ENCODE measurements at places on chromosomes 1 and 21.

DNA sequence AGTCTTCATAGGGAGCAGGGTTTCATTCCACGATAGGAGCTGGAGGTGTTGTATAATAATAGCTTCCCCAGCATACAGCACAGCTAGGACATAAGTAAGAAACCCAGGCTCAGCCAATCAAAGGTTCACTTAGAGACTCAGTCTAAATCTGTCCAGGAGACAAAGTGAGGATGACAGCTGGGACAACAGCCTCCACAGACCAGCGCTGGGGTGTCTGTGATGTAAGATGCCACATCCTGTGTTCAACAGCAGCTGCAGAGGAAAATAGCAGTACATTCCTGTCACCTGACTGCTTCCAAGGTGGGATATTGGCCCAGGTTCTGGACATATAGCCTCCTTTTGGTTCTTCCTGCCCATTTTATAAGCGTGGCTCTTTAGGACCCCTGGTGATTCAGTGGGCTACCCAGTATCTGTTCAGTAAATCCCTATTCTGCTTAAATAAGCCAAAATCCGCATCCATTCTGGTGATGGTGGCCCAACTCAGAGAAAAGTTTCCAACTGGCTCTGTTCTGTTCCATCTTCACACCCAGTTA lies 176.8 kb upstream of the SYT6 start:
- no peak for DNase-seq

GRCh38 chr1:86583032-86583431 lies 36.2 kb downstream of the CLCA4 start:
- DNase-seq, result no peak

DNA sequence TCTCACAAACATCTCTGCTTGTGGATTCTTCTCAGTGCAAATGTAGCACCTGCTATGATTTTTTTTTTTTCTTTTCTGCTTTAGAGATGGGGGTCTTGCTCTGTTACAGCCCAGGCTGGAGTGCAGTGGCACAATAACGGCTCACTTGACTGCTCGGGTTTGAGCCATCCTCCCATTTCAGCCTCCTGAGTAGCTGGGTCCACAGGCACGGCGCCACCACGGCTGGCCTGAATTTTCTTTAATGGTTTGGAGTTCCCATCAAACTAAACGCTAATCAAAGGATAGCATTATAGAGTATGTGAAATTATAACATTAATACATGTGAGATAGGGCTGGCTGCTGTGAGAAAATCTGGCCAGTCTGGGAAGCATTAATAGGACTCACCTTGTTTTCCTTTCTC lies 7.2 kb upstream of the PTGER3 start:
- DNase-seq, result no peak

- DNase-seq, result no peak
Observed at GRCh38 chr1:220982686-220983085, 103.4 kb downstream of the HLX start.

GRCh38 chr1:107963601-107964335 lies 1.2 kb downstream of the VAV3 start:
- DNase-seq, result no peak

GRCh38 chr1:216604771-216605170 lies 118.5 kb downstream of the ESRRG start:
- no peak for DNase-seq

- DNase-seq, result no peak
Observed at GRCh38 chr1:118894836-118895235, 93.3 kb downstream of the TBX15 start.

GRCh38 chr1:216186816-216187215 lies 236.4 kb downstream of the USH2A start:
- peak; percentile 12 for DNase-seq

DNA sequence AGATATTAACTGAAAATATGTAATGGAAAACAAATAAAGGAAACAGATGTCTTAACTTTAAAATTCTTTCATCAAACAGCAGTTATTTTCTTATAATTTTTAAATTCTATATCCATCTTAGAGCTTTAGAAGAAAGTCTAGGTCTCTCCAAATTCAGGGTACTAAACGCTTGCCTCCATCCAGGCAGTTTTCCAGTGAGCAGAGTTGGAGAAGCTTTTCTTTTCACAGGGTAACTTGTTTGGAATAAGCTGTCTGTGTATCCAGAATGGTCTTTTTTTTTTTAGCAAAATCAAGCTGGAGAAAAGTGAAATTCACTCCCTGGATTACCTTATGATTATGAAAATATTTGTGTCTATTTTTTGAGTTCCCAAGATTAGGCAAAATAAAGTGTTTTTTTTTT lies 88.6 kb downstream of the DDAH1 start:
- DNase-seq, result no peak

- no peak for DNase-seq
Observed at GRCh38 chr1:87119541-87120140, 205.2 kb downstream of the HS2ST1 start.

DNA sequence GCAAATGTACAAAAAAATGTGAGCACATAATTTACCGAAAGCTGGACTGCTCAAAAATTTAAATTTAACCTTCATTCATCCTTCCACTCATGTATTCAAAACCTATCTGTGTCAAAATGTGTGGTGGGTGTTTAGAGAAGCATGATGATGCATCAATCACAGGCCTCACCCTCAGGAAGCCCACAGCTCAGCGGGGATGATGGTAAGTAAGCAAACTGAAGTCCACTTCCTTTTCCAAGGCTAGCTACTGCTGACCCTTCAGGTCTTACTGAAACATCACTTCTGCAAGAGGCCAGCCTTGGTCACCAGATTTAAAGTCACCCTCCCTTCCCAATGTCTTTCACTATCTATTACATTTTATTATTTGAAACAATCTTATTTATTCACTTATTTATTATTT lies 254.5 kb downstream of the DNM3 start:
- no peak for DNase-seq

GRCh38 chr1:33563699-33564098 lies 91.3 kb downstream of the ZSCAN20 start:
- DNase-seq, result no peak

GRCh38 chr21:17793246-17794123 lies 25.7 kb downstream of the C21orf91 start:
- no peak for DNase-seq

- DNase-seq, result no peak
Observed at GRCh38 chr1:111746614-111746999, 7.4 kb upstream of the INKA2 start.
